ENCODE measurements at places on chromosomes 12 and 14.

DNA sequence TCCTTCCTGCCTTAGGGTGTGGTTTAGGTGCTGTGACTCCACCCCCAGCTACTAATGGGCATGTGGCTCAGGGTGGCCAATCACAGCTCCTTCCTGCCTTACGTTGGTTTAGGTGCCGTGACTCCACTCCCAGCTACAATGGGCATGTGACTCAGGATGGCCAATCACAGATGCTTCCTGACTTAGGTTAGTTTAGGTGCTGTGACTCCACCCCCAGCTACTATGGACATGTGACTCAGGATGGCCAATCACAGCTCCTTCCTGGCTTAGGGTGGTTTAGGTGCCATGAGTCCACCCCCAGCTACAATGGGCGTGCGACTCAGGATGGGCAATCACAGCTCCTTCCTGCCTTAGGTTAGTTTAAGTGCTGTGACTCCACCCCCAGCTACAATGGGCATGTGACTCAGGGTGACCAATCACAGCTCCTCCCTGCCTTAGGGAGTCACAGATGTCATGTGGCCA lies 163.9 kb downstream of the TBX5 start:
- no peak for DNase-seq

DNA sequence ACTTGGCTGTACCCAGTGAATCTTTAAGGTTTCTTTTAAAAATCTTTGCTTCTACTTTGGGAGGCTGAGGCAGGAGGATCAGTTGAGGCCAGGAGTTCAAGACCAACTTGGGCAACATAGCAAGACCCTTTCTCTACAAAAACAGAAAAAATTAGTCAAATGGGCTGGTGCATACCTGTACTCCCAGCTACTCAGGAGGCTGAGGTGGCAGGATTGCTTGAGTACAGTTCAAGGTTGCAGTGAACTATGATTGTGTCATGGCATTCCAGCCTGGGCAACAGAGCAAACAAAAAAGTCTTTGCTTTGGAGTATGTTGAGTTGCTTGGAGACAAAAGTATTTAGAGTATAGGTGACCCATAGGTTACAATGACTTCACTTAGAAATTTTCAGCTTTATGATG lies 6.2 kb upstream of the DDX55 start:
- DNase-seq = no peak

- peak; percentile 25 for DNase-seq
Measured at GRCh38 chr14:23302290-23303225, at the start of gene PPP1R3E. Gene PPP1R3E, minus strand, starts transcription at chr14:23302859. Its CDS starts 283 bp downstream, at chr14:23302576.

DNA sequence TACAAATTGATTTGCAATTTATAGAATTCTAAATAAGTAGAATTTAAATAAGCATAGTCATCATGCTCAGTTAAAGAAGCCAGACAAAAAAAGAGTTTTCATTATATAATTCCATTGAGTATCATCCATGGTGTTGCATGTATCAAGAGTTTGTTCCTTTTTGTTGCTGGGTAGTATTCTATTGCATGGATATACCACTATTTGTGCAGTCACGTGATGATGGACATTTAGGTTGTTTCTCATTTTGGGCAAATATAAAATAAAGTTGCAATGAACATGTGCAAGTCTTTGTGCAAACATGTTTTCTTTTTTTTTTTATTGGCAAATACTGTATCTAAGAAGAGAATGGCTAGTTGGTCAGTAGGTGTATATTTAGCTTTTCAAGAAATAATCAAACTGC lies 186.2 kb upstream of the FRMD6 start:
- no peak for DNase-seq

All from kidney capillary endothelial cell (primary cell).